ENCODE measurements at places on chromosomes 1 and 21.
A peak's percentile ranks its signal among the peaks of the same experiment; 100 is the strongest.

DNA sequence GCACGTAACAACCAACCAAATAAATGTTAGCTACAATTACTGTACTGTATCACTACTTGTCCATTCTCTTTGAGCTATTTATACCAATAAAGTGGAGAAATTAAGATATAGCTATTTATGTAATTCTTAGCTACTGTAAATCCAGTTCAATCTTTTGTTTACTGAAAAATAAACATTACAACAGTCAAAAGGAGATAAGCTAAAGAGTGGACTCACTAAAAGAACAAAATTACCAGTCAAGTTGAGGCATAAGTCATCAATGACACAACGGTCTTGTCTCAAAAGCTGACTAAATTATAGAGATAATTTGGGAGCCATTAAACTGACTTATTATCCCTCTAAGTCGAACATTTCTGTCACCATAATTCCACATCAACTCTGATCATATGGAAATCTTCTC is 22.5 kb downstream of the TGFBR3 start:
- no peak for DNase-seq

DNA sequence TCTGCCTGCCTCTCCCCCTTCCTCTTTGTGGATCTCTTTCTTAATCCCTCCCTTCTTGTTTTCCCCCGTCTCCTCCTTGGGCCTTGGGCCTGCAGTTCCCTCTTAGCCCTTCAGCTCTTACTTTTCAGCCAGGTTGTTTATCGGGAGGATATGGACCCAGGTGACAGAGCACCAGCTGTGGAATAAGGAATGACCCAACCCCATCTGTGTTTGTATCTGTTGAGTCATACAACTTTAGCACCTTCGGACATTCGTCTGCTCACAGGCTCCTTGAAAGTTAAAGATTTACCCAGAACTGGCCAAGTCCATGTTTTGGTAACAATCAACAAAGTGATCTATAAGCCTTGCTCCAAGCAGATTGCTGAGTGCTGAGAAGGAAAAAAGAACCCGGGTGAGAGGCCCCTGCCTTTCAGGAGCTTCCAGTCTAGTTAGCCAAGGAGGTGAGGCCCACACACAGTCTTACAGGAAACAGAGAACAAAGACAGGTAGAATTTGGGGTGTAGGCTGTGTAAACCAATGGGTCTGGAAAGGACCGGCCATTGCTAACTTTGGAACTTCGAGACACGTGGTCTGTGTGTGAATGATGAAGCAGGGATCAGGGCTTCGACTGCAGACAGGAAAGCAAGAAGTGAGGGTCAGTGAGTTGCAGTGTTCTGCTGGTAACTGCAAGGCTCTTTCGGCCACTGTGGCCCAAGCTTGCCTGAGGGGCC is 66.7 kb upstream of the F3 start:
- no peak for DNase-seq

DNA sequence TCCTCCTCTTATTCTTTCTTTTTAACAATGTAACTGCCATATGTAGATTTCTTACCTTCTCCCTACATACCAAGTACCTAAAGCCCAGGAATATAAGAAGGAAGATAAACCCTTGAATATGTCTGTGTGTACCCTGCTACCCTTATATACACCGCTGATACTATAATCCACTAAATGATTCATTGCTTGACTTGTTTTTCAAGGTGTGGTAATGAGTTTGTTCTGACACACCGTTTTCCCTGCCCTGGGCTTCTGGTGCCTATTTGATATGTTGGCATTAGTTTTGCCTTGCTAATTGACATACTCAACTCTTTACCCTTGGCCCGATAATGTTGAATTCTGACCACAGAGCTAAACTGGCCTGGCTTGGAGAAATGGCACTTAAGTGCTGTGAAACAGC is 64.3 kb downstream of the IL23R start:
- no peak for DNase-seq

GRCh38 chr1:179187735-179188471 is 41.6 kb downstream of the ABL2 start:
- DNase-seq = no peak

DNA sequence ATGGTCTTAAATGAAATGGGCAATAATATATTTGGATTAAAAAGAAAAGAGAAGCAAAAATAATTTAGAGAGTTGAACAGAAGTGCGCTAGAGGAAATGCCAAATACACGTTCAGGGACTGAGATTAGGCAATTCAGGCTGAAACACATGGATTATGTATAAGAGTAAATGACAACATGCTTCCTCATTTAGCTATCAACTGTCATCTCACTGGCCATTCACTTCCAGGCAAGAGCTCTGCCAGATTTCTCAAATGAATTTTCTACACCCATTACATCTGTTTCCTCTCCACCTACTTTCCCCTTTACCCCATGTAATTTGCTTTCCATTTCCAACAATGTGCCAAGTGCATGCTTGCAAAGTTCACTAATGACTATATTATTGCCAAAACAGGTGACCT is 582.4 kb downstream of the LTN1 start:
- no peak for DNase-seq

DNA sequence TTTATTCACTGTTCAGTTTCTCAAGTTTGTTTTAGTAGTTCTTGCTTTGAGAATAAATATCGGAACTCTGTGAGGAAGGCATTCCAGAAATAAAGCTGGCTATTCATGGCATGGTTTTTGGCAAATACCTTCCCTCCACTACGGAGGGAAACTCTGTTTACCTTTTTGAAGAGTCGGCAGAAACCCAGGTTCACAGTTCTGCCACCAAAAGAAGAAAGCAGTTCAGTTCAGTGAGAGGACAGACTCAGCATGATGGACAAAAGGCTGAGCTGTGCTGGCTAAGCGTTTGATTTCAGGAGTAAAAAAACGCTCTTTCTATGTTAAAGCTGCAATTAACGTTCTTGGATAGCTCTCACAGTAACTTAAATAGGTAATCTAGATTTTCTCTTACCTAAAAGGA is 42.4 kb downstream of the CNN3 start:
- DNase-seq = no peak

DNA sequence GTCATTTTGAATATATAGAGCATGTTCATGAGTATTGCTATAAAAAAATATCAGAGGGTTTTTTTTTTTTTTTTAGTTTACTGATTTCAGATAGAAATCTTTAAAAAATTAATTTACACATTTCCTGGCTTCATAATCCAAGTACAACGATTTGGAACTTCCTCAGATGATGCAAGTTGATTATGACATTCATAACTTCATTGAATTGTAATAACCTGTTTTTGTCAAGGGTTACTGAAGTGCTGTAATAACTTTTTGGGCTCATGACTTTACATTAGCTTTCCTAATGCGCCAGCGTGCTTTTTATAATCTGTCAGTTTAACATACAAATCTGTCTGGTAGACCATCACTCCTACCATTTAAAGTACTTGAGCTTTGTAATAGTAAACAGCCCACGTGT is 81.3 kb downstream of the SASS6 start:
- no peak for DNase-seq

GRCh38 chr1:247173431-247173830 is 1.6 kb upstream of the ZNF124 start:
- no peak for DNase-seq

- DNase-seq = peak; percentile 62
These were observed 2.1 kb downstream of the ADGRL2 start for GRCh38 chr1:81802707-81803430.

DNA sequence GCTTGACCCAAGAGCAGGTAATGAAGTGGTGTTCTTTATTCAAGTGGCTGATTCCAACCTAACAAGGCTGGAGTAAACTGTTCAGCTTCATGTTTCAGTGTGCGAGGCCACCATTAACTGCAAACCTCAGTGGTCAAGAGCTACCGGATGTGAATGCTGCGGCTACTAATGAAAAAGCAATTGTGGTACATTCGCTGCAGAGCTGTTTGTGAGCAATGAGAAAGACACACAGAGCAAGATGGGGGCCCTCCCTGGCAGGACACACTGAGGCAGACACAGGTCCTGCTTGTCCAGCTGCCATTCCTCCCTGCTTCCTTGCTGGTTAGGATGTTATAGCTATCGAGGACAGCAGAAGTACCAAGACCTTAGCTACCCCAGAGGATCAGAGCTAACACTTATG is 26.1 kb downstream of the SYF2 start:
- no peak for DNase-seq

- DNase-seq = no peak
These were observed 5.5 kb downstream of the THEM5 start for GRCh38 chr1:151847867-151848596.

DNA sequence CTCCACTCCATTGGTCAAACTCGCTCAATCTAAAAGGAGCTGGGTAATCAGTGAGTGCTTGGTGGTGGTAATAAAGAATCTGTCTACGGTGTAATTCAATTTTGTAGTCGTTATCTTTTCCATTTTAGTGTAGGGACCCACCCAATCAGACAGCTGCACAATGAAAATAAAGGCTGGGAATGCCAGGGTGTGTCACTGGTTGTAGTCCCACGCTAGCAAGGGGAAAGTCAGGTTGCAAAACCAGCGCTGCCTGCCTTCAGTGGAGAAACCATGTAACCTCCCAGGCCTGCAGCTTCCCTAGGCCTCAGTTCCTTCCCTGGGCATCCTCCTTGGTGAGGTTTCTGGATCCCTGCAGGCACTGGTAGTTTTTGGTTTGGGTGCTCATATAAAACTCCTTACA is 49.4 kb upstream of the PPP2R5A start:
- no peak for DNase-seq

- no peak for DNase-seq
These were observed 5.3 kb downstream of the FTCD start for GRCh38 chr21:46150073-46150472.

- peak; percentile 41 for DNase-seq
These were observed 12.4 kb downstream of the NEXN start for GRCh38 chr1:77900687-77901293.

DNA sequence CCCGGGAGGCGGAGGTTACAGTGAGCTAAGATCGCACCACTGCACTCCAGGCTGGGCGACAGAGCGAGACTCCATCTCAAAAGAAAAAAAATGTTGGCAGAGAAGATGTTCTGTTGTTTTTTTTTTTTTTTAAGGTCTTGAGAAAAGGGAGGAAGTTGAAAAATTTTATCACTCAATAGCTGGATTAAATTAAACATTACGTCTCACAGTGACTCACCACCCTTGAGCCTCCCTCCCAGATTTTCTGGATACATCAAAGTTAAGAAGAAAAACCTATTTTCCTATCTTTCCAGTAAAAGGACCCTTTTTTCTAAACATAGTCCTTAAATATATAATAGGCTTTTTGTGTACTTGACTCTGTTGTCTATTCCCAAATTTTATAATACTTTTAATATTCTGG is 35.5 kb downstream of the IFNAR1 start:
- no peak for DNase-seq

DNA sequence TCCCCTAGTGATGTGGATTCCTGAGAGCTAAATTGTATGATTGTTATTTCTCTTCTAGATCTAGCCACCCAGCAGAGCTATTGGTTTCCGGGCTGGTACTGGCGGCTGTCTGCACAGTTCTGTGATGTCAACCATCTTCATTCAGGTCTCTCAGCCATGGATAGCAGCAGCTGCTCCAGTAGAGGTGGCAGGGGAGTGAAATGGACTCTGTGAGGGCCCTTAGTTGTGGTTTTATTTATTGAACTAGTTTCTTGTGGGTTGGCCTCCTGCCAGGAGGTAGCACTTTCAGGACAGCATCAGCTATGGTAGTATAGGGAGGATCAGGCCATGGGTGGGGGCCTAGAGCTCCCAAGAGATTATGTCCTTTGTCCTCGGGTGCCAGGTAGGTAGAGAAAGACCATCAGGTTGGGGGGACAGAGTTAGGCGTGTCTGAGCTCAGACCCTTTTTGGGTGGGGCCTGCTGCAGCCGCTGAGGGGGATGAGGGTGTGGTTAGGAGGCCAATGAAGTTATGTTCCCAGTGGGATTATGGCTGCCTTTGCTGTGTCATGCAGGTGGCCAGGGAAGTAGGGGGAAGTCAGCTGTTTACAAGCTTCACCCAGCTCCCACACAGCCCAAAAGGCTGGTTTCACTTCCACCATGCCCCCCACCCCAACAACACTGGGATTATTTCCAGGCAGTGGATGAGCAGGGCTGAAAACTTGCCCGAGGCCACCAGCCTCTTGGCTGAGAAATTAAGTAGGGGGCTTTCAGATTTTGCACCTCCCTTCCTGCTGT is 55.1 kb upstream of the RGS4 start:
- DNase-seq = no peak

DNA sequence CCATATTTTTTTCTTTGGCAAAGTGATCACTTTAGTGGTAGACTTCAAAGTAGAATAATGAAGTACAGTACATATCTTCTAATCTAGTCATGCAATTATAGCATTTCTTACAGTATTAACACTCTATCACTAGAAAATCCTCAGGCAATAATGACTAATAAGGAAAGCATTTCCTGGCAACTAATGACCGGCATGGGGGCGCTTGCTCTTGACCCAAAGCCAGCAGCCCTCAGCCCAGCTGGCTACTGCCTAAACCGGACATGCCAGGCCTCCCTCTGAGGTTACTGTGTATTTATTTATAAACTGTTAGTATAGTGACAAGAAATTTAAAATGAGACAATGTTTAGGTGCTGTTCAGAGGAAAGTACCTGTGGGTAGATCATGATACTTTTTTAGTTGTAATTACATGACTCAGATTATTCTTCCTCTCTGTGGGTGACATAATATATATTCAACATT is 633.8 kb downstream of the PTPRC start:
- no peak for DNase-seq

GRCh38 chr1:118963456-118964430 is 24.4 kb downstream of the TBX15 start:
- no peak for DNase-seq

DNA sequence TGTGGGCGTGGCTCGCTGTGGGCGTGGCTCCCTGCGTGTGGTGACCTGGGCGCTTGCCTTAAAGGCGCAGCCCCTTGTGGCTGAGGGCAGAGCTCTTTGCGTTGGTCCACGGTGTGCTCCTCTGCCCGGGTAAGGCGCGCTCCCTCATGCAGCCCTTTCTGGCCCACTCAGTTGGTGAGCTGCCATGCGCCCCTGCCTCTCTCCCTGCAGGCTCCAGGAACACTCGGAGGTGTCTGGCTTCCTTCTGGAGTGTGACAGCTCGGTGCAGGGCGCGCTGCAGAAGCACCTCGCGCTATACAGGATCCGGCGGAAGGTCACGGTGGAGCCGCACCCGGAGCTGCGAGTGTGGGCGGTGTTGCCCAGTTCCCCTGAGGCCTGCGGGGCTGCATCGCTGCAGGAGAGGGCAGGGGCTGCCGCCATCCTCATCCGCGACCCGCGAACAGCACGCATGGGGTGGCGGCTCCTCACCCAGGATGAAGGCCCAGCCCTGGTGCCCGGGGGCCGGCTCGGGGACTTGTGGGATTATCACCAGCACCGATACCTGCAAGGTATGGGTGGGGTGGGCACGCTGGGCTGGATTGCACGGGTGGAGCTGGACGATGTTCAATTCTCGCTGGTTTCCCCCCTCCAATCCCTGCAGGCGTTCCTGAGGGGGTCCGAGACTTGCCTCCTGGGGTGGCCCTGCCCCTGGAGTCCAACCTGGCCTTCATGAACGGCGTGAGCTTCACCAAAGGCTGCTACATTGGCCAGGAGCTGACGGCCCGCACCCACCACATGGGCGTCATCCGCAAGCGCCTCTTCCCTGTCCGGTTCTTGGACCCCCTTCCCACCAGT is 9.1 kb downstream of the IBA57 start:
- DNase-seq = no peak

GRCh38 chr21:36803051-36803645 is 104.2 kb downstream of the SIM2 start:
- DNase-seq = no peak

- DNase-seq = peak; percentile 58
These were observed 70.0 kb downstream of the PLD5 start for GRCh38 chr1:242454262-242455051.
